ENCODE measurements at places on chromosomes 11 and 22.

GRCh38 chr11:86956905-86957195, 1.7 kb upstream of the FZD4 start:
- no peak for DNase-seq

- DNase-seq: no peak
Observed at GRCh38 chr11:66238786-66239413, 29.5 kb upstream of the RAB1B start.

- DNase-seq: no peak
Observed at GRCh38 chr11:16722581-16723344, 15.7 kb upstream of the C11orf58 start.

DNA sequence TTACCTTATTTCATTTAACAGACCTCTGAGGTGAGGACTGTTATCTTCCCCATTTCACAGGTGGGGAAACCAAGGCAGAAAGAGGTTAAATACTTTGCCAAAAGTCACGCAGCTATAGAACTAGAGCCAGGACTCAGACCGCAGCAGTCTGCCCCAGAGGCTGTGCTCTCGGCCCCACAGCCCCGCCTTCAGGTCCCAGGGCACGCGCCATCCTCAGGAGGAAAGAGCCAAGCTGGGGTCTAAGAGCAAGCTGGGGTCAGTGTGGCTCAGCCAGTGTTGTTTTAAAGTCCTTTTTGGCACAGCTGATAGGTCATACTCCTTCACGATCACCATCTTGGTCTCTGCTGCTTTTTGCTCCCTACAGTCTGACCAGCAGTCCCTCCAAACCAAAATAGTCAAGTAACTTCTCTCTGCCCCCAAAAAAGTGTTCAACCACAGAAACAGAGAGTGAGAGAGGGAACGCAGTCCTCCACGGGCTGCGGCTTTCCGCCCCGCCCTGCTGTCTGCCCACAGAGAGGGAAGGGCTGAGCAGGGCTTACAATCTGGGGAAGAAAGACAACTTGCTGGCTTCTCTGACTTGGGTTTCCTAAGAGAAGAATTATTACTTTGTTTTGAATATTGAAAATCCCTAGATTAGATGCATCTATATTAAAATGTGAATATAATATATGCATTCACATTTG, 137.2 kb upstream of the OPCML start:
- DNase-seq: no peak

DNA sequence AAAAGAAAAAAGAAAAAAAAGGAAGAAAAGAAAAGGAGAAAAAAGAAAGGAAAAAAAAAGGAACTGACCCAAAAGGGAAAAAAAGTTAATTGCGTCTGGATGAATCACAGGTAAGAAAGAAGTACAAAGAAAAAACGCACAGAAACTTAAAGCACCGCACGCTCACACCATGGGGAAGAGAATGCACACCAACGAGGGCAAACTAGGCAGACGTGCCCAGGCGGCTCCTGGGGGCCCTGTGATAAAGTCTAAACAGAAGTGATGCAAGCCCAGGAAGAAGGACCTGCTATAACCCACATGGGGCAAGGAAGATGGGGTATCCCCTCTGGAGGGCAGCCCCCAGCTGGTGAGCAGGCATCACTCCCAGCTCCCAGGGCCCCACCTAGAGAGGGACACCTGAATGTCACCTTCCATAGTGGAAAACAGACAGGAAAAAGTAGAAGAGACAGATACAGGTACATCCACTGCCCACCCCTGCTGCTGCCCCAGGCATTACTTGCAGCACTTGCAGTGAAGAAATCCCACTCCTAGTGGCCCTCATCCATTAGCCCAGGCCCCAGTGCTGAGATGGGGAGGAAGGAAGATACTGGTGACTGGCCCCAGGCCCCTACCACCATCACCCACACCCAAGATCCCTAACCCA, 28.9 kb downstream of the NAP1L4 start:
- DNase-seq: no peak

GRCh38 chr11:75422248-75423231, 10.5 kb downstream of the KLHL35 start:
- no peak for DNase-seq

- no peak for DNase-seq
Observed at GRCh38 chr22:40237788-40238424, 60.2 kb downstream of the TNRC6B start.

DNA sequence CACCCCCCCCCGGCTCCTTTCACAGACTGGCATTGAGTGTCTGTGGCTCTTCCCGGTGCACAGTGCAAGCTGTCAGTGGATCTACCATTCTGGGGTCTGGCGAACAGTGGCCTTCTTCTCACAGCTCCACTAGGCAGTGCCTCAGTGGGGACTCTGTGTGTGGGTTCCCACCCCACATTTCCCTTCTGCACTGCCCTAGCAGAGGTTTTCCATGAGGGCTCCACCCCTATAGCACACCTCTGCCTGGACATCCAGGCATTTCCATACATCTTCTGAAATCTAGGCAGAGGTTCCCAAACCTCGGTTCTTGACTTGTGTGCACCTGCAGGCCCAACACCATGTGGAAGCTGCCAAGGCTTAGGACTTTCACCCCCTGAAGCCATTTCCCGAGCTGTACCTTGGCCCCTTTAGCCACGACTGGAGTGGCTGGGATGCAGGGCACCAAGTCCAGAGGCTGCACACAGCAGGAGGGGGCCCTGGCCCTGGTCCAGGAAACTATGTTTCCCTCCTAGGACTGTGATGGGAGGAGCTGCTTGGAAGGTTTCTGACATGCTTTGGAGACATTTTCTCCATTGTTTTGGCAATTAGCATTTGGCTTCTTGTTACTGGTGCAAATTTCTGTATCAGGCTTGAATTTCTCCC, 26.0 kb downstream of the BCL2L13 start:
- DNase-seq: no peak

GRCh38 chr11:100735949-100736675, 49.0 kb downstream of the ARHGAP42 start:
- DNase-seq: no peak

- peak; percentile 45 for DNase-seq
Observed at GRCh38 chr11:18046116-18046777, at the start of gene TPH1. Gene TPH1 (minus strand): TSS chr11:18046269. CDS start chr11:18040762, 5,507 bp downstream.

Measured in left hindlimb (tissue), 1 donor.